ENCODE measurements at places on chromosomes 3 and 15.

- DNase-seq = no peak
Measured at GRCh38 chr3:136891934-136892855, 30.2 kb downstream of the NCK1 start.

GRCh38 chr3:174346141-174346540 lies 513.0 kb upstream of the NAALADL2 start:
- no peak for DNase-seq

- no peak for DNase-seq
Measured at GRCh38 chr15:45225506-45226273, 26.3 kb upstream of the SLC28A2 start.

DNA sequence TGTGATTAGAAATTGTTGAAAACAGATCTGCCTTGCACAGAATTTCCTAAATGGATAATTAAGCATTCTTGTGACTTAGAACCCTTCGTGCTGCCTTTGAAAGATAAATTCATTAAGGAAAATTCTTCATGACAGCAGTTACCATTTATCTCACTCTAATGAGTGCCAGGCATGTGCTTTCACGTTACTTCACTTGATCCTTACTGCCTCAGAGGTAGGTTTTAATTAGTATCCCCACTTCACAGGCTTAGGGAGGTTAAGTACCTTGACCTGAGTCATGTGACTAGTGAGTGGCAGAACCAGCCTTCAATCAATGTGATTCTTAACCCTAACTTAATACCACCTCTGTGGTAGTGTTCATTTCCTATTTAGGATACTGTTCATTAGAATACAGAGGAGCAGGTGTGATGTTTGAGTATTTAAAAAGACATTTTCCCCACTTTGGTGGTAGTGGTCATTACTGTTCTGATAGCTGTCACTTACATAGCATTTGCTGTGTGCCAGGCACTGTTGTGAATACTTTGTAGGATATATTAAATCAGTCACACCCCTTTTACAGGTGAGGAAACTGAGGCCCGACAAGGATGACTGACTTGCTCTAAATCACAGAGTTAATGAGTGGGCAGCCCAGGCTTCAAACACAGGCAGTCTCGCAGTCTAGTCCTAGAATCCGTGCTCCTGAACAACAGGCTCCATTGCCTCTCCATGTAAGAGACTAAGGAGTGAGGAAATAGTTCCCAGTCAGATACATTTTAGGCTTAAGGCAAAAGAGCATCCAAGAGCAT lies 57.9 kb downstream of the RLBP1 start:
- DNase-seq = no peak

DNA sequence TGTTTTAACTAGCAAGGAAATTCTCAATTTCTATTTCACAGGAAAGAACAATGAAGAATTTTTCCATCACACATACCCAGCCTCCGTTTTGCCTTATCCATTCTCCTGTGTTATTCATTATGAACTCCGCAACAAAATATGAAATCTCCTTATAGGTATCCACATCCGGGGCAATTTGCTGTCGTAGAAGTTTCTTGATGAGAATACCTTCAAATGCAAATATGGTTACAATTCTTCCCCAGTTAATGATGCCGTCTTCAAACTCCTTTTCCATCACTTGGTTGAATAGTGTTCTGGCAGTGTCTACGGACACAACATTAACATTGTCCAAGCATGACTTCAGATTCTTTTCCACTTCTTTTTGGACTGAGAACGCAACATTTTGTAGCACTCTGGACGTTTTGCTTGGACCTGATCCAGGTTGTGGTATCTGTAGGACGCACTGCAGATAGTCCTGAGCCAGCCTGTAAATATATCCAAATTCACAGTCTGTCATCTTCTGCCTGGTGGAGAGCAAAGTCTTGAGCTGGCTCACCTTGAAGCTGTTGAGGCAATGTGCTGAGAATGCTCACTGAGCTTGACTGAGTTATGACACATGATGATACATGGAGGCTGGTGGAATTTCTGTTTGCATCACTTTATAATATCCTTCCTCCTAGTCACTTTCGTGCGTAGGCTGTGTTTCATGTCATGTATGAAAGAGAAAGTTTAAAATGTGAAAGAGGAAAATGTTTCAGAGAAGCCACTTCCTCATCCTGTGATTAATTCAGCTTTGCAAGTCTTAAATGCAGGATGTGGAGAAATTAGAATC lies at the start of gene BCL2A1:
BCL2A1 (minus strand) TSS at position 573 of the 811 bp plus-strand sequence; CDS start at position 496, 77 bp downstream.
- peak; percentile 99 for DNase-seq

DNA sequence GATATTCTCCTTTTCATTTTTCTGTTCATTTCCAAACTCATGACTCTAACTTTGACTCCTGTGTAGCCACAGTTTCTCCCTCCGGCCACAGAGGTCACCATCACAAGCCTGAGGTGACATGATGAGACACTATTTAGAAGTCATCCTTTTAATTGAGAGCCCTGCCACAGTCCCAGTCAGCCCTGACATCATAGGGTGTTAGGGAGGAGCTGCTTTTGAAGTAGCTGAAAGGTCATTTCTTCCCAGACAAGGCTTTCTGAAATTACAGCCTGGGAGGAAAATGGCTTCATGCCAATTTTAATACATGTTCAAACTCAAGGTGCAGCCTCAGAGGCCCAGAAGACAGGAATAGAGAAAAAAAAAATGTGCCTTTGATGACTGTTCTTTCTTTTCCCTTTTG lies 532.8 kb upstream of the TGFBR2 start:
- DNase-seq = no peak

DNA sequence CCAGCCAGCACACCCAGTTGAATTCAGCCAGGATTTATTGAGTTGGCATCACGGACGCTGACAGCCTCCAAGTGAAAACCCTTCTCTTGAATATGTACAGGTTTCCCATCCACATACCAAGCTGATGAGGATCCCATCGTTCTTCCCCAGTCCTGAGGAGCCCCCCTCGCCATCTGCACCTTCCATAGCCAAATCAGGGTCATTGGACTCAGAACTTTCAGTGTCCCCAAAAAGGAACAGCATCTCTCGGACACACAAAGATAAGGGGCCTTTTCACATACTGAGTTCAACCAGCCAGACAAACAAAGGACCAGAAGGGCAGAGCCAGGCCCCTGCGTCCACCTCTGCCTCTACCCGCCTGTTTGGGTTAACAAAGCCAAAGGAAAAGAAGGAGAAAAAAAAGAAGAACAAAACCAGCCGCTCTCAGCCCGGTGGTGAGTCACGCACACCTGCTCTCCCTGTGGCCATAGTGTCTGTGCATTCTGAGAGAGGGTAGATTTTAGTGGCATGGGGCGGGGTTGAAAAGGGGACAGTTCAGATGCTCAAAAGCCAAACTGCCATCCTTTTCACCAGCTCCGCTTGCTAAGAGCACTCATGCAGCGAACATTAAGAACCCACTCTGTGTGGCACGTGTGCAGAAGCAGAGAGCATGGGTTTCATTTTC lies 51.2 kb downstream of the KLHL25 start:
- DNase-seq = peak; percentile 66

- DNase-seq = no peak
Measured at GRCh38 chr3:180018543-180018942, 18.2 kb downstream of the PEX5L start.

GRCh38 chr3:177591379-177591778 lies 394.1 kb upstream of the TBL1XR1 start:
- DNase-seq = peak; percentile 92

DNA sequence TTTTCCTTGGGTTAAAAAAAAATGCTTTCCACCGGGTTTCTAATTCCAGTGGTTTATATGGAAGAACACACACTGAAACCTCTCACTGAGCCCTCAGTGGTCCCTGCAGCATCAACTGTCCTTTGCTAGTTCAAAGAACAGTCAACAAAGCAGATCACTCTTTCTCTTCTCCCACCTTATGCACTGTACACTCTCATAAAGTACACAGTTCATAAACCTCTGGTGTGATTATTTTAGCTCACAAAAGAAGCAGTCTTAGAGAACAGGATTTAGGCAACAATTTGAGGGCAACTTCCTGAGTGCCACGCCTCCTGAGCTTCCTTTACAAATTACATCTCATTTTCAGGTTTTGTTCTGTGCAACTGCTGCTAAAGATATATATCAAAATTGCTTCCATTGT lies 728.4 kb upstream of the GOLIM4 start:
- DNase-seq = no peak

DNA sequence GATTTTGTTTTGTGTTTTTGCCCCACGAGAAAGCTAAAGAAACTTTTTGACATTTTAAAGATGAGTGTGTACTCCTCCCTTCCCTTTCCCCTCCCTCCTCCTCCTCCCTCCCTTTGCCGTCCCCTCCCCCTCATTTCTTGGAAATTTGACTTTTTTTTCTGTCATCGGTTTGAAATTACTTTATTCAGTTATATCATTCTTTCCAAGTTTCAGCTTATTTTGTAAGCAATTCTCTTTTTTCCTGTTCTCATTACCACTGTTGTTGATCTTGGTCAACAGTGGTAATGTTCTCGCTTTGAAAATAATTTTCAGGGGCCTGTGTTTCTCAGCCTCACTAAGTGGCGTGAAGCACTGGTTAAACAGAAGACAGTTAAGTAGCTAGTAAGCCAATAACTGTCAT lies 178.4 kb downstream of the AKAP13 start:
- DNase-seq = no peak

DNA sequence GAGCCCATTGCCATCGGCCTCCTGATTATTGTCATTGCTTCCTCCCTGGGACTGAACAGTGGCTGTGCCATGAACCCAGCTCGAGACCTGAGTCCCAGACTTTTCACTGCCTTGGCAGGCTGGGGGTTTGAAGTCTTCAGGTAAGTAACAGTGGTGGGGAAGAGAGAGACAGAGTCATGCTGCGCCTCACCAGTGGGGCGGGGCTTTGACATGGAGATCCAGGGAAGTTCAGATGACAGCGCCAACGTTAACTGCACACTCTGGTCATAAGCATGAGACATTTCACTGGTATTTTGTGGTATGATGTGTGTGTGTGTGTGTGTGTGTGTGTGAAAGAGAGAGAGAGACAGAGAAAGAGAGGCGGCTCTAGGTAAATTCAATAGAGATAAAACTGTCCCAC lies 41.0 kb downstream of the AQP9 start:
- no peak for DNase-seq

- DNase-seq = no peak
Measured at GRCh38 chr3:147007736-147008245, 398.6 kb downstream of the ZIC4 start.

GRCh38 chr3:108102420-108103039 lies 11.7 kb upstream of the CD47 start:
- DNase-seq = peak; percentile 94

- no peak for DNase-seq
Measured at GRCh38 chr15:79903626-79904025, 6.8 kb upstream of the MTHFS start.

GRCh38 chr3:101744811-101745210 lies 20.4 kb downstream of the CEP97 start:
- DNase-seq = no peak

GRCh38 chr3:60645801-60646200 lies 605.5 kb downstream of the FHIT start:
- no peak for DNase-seq
